ENCODE measurements at places on chromosomes 3 and 15.
A peak's percentile ranks its signal among the peaks of the same experiment; 100 is the strongest.

- DNase-seq, result no peak
Observed at GRCh38 chr15:76336254-76337058, at the start of gene ISL2. Gene ISL2, plus strand, starts transcription at chr15:76336773. Its CDS starts 111 bp downstream, at chr15:76336884.

- no peak for DNase-seq
Observed at GRCh38 chr3:22952860-22953259, 250.3 kb upstream of the UBE2E2 start.

DNA sequence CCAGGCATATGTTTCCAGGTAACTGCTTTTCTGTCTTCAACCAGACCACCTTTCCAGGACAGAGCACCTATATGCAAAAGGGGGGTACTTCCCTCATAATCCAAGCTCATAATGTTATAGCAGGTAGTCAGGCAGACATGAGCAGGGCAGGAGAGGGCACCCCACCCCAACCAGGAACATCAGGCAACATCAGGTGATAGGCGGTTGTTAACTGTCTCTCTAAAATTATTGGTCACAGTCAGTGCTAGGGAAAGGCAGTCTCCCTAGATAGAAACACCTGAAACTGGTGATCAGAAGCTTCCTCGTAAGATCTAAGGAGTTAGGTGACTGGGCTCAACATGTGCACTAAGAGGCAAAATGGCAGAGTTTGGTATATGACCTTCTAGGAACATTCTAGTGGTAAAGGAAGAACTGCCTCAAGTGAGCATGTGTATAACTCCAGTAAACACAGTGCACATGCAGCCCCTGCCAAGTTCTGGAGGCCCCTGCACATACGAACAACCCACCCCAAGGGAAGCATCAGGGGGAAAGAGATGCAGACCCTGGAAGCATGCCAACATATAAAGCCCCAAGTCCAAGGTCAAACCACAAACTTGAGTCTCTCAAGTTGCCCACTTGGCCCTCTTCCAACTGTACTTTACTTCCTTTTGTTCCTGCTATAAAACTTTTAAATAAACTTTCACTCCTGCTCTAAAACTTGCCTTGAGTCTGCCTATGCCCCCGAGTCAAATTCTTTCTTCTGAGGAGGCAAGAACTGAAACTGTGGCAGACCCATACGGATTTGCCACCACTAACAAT is 270.9 kb downstream of the ULK4 start:
- DNase-seq, result no peak

- DNase-seq, result peak; percentile 2
Observed at GRCh38 chr3:68876112-68876713, 56.1 kb downstream of the TAFA4 start.

- DNase-seq, result peak; percentile 74
Observed at GRCh38 chr15:90400759-90401314, 12.8 kb downstream of the IQGAP1 start.

DNA sequence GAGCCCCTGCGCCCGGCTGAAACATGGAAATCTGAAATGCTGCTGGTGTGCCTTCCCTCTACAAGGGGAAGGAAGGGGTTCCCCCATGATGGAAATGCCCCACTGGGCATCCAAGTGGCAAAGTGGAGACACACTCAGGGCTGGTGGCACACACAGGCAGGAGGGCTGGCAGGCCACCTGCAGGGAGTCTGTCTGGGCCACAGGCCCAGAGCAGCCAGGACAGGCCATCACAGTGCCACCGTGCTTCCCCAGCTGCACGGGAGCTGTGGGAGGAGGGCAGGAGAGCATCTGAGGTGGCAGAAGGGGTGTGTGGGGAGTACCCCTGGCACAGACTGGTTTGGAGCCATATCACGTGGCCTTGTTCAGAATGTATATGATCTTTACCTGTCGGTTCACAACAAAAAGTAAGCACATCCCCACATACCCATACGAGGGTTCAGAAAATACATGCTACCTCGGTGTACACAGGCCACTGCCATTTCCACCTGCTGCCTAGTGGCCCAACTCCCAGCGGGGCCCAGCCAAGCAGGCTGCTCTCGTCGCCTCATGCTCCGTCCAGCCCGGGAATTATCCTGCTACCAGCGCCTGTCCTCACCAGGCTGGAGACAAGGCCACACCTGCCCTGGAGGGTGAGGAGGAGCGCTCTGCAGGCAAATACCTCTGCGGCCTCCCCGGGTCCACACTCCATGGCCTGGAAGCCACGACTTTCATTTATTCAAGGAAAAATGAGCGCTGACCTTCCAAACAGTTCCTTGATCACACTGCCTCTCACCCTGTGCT is 22.6 kb upstream of the DUSP7 start:
- DNase-seq, result no peak

- no peak for DNase-seq
Observed at GRCh38 chr15:55703873-55704301, 39.1 kb downstream of the PRTG start.

DNA sequence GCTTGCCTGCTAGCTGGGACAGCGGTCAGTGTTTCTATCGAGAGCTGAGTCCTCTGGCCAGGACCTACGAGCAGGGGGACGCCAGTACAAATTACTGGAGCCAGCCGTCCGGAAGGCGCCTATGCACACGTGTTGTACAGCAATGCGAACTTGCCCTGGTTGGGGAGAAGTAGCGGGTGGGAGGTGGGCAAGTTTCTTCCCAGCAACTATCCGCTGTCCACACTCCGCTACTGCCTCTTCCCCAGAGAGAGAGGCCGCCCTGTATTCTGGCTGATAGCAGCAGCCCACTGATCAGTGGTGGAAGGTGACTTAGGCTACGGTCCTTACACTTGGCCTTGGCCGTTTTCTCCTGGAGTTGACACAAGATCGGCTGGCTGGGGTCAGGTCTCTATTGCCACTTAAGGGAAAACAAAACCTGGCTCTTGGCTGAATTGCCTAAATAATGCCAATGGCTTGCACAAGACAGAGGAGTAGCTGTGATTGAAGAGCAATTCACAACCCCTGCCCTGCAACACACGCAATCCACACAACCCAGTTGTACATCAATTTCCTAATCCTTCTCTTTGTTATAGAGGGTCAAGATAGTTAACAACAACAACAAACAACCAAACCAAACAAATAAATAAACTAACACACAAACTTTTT is 12.8 kb upstream of the SHC4 start:
- no peak for DNase-seq

GRCh38 chr3:185200639-185201038 is 47.8 kb upstream of the C3orf70 start:
- no peak for DNase-seq

GRCh38 chr3:21067031-21067813 is 683.8 kb downstream of the ZNF385D start:
- DNase-seq, result no peak

DNA sequence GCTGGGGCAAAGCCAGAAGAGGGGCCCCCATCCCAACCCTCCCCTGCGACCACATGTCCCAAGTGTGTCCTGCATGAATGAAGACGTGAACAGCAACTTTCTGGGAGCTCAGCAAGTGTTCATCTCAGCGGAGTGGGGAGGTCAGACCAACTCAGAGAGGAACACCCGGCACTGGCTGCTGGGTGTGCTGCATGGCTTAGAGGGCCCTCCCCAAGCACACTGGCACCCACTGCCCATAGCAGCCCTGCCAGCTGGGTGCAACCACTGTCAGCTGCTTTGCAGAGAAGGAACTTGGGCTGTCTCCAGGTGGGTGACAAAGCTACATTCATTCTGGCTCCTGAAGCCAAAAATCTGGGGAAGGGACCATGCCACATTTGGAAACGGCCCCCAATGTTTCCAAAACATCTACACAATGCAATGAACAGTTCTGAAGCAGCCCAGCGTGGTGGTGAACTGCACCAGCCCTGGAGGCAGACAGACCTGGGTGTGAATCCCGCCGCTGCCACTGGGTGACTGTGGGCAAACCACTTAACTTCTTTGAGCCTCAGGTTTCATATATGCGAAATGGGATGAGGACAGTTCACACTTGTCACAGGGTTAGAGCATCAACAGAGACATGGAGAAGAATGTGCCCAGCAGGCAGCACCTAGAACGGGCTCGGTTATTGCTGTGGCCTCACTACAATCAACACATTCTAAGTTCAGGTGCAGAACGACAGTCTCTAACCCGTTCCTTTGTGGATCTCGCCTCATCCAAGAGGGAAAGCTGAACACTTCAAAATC is 145.4 kb downstream of the NUP210 start:
- no peak for DNase-seq

GRCh38 chr3:6132684-6133432 is 728.1 kb upstream of the GRM7 start:
- DNase-seq, result no peak

GRCh38 chr15:89633585-89633984 is 21.7 kb downstream of the KIF7 start:
- DNase-seq, result no peak

DNA sequence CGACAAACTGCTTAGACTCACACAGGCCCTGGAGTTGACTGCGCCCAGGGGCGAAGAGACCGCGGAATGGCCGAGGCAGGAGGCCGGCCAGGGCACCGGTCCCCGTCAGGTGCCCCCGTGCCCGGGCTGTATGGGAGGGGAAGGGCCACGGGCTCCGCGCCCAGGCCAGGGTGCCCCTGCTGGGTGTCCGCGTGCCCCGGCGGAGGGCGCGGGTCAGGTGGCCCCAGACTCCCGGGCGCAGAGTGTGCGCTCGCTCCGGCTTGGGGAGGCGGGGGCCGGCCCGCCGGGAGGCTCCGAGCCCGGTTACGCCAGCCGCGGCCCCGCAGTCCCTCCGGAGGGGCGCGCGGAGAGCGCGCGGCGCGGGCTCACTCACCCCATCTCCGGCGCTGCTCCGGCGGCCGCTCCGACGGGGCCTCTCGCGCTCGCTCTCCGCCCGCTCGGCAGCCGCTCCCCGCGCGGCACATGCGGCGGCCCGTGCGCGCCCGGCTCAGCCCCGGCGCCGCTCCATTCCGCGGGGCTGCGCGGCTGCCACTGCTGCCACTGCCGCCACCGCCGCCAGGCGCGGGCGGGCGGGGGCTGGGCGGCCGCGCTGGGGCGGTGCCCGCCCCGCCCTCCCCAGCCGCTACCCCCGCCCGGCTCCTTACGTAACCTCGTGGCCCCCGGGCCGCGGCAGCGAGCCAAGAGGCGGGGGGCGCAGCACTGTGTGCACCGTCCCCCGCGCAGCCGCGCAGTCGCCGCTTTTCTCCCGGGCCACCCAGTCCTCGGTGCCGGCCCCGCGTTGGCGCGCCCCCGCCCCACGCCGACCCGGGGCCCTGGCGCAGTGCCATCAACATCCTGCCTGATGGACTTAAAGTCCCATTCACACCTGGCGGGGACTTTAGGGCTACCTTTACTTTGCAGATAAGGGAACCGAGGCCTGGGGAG is at the start of gene HOMER2:
HOMER2 (minus strand) TSS at position 563 of the 924 bp plus-strand sequence; CDS start at position 378, 185 bp downstream.
- no peak for DNase-seq

DNA sequence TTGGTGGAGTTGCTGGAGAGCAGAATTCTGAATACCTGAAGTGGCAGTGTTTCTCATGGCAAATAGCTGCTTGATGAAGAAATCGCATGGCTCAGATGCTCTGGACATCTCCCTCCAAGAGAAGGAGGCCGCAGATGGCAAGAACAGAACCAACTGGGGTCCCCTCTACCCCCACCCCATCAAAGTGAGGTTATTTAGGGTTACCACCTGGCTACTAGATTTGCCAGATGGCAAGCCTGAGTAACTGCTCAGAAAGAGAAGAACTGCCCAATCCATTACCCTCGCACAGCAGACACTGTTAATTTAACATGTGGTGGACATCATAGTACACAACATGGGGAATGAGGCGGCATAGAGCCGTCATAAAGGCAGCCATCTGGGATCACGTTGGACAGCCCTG is 30.5 kb upstream of the LIPC start:
- DNase-seq, result no peak

DNA sequence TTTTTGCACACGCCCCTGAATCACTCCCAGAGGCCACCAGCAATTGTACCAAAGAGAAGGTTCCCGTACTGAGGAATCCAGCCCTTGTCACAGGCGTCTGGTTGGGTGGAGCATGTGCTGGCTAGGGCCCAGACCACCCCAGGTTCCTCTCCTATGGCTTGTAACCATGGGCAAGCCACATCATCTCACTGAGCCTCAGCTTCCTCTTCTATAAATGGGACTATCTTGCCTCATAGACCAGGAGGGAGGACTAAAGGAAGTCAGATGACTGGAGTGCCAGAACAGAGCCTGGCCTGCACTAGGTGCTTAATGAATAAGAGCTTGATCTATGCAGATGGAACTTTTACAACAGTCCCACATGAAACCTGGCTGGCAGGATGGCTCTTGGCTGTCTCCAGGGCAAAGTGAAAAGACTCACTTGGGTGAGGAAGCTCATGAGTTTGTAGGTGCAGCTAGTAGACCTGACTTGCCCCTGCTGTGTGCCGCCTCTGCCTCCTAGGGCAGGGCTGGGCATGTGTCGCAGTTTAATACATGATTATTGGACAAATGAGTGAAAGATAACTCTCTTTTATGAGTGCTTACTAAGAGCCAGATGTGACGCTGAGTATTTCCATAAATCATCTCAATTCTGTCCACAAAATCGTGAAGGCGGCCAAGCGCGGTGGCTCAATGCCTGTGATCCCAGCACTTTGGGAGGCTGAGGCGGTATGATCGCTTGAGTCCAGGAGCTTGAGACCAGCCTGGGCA is 29.3 kb downstream of the CTSH start:
- no peak for DNase-seq

DNA sequence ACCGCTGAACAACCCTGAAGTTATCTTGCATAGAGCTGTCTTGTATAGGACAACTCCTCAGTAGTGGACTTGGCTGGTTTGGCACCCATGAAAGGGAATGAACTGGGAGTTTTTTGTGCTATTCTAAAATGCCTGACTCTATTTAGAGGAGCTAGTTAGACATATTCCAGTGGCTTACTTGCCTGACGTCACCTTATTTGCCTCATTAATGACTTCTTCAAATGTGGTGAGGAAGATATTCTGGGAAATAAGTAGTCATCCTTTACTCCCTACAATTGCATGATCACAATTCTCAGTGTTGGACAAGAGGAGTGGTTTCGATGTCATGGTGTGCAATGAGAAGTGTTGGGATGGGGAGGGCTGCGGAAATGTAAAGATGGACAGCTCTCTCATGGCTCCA is 509.2 kb upstream of the MDFIC2 start:
- DNase-seq, result no peak

DNA sequence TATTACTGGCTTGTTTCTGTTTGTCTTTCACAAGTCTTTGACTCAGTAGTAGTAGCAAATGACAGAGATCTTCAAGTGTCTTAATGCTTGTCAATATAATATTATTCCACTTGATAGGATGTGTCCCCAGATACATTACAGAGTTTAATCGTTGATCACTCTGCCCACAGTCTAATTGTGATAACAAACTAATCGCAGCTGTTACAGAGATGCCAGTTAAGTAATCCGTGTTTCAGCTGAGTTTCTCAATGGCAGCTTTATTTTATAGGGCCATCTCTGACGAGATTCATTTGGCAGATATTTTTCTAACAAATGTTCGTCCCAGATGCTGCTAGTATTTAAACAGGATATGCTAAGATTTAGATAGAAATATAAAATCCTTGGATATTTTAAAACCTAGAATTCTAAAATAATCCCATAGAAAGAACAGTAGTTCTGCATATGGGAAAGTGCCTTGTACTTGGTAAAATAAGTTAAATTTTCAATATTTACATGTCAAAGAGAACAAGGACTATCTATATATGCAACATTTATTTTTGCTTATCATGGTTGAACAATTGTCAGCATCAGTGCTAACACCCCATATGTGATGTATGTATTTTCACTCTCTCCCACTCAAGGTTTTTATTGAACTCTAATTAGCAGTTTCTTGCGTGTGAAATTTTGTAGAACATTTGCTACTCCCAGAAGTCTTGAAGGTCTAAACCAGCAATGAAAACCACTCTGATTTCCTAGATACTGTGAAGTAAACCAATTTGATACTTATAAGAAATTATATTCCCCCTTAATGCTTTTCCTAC is 185.5 kb downstream of the MBNL1 start:
- no peak for DNase-seq

- no peak for DNase-seq
Observed at GRCh38 chr3:11168881-11169805, 14.8 kb downstream of the HRH1 start.

All from NCI-H510A (cell line).